T-helper 1 cell (primary cell): ENCODE measurements at places on chromosomes 11 and 22.

DNA sequence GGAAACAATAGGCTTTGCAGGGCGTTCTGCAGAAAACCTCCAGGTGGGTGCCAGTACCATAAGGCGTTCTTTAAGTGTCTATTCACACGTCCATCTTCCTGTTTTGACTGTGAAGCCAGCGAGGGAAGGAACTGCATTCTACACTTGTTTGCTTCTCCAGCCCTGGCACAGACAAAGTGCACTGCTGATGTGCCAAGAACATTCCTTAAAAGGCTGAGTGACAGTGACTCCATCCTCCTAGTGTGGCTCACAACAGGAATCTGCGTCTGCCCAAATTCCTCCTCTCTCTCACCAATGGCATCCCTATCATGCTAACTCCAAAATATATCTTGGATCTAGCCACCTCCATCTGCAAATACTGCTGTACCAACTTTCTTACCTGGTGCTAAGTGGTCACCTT, 407.4 kb upstream of the SYN3 start:
- DNase-seq, result no peak

GRCh38 chr11:92211576-92212167, 12.9 kb upstream of the FAT3 start:
- DNase-seq, result no peak

DNA sequence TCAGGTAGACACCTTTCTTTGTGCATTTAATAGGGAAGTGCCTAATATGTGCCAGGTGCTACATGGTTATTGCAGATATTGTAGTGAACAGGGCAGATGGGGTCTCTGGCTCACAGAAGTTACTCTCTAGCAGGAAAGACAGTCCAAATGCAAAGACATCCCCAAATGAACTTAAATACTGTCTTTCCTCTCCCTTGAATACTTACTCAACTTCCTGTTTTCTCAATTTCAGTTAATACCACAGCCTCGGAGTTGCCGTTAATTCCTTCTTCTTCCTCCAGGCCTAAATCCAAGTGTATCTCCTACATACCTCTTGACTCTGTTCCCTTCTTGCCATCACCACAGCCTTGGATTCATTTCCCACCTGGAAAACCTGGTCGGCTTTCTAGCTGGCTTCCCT, 134.3 kb upstream of the SESN3 start:
- DNase-seq, result no peak

DNA sequence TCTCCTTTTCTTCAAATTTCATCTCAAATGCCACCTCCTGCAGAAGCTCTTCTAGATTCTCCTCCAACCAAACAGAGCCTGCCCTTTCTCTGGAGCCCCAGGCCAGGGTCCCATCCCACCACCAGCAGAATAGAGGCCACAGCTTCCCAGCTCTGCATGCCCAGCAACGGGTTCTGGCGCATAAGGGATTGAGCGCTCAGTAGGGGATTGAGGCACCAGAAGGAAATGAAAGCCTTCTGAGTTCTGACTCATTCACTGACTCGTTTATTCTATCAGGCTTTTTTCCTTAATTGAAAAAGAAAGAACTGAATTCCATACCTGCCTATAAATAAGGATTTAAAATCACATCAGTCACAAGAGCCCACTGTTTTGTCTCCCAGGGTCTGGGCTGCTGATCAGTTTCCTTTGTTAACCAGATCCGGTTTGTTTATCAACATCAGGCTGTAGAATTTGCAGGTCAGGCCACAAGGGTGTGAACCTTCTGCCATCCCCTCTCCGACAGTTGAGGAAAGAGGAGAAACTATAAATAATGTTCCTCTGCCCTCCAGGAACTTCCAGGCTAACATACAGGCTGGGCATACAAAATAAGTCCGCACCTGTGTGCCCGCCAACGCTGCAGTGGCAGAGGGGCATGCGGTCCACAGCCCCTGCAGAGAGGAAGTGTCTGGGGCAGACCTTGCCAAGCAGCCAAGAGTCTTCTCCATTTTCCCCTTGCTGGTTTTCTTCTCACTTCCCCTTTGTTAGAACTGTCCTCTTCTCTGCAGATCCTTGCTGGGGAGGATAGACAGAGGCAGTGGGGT, 63.5 kb upstream of the PRDM11 start:
- no peak for DNase-seq

DNA sequence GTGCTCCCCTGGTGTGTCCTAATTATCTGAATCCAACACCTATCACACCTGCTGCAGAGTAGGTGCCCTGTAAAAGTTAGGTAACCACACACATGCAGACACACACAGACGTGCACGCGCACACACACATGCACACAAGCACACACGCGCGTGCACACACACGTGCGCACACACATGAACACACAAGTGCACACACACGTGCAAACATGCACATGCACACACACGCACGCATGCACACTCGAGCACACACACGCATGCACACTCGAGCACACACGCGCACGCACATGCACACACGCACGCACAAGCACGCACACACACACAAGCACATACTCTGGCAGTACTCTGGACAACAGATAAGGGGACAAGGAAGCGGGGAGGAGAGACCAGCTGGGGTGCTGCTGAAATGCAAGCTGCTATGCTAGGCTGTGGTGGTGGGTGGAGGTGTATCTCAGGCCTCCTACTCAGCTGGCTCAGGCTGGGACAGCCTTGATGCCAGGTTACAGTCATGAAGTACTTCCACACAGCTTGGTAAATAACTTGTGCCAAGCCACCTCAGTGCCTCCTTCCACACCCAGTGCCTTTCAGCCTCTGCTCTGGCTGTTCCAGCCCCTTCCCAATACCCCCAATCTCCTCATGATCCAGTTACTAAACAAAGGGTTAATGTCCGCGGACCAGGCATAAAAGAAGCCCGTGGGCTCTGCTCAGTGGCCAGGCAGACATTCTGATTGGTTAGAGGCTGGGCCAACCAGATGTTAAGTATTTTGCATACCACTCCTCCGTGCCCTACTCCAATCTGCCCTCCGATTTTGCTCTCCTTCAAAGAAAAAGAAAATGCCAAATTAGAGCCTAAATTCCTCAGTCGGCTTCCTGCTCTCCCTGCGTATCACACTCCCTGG, 374.1 kb downstream of the TENM4 start:
- DNase-seq, result no peak

DNA sequence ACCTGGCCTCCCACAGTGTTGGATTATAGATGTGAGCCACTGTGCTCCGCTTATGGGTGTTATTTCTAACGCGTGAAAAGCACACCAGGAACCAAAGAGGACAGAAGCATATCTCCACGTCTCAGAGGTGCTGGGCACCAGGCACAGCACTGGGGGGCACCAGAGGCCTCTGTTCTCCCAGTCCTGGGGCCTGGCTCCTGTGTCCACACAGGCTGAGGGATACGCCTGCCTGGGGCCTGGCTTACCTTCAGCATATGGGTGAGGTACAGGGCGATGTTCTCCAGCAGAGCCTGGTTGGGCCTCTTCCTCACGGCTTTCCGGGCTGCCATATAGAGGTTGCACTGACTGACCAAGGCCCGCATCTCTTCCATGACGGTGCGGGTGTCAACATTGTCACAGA, 24.7 kb upstream of the NAP1L4 start:
- DNase-seq, result no peak

DNA sequence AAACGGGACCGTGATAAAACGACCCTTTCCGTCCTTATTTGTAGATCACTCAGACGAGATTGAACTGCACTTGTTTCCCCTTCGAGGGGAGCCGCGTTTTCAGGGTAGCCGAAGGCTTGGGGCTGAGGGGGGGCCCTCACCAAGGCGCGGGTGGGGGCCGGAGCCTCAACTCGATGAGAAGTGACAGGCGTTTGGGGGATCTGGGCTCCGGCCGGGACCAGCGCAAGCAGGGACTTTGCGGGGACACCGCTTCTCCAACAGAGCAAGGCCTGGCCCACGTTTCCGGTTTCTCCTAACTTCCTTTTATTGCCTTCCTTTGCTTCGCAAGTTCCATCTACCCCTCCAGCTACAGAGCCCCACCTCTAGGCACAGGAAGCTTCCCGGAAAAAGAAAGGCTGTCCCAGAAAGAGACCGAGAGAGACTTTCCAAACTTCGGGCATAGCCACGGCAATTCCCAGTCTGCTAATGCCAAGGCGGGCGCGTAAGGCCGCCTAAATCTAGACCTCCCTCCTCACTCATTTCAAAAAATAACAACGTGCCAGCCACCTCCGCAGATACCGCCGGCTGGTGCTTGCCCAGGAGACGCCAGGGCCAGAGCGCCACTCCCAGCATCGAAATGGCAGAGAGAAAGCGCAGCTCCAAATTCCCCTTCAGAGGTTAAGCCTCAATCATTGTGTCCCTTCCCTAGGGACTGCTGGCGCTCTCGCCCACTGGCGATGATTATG, 6.6 kb downstream of the PAX6 start:
- DNase-seq, result no peak
